Esophagus squamous epithelium (tissue), 5 donors: ENCODE measurements at places on chromosomes 1 and 21. TPM values are rescaled to one million over a fixed set of nuclear protein-coding genes. Genes with fewer than 3 reads are reported as not detected.

- no peak for DNase-seq
Observed at GRCh38 chr21:25577424-25578055, 29.7 kb downstream of the MRPL39 start.

The NEGR1 gene
- 0.49 TPM for total RNA-seq

DNA sequence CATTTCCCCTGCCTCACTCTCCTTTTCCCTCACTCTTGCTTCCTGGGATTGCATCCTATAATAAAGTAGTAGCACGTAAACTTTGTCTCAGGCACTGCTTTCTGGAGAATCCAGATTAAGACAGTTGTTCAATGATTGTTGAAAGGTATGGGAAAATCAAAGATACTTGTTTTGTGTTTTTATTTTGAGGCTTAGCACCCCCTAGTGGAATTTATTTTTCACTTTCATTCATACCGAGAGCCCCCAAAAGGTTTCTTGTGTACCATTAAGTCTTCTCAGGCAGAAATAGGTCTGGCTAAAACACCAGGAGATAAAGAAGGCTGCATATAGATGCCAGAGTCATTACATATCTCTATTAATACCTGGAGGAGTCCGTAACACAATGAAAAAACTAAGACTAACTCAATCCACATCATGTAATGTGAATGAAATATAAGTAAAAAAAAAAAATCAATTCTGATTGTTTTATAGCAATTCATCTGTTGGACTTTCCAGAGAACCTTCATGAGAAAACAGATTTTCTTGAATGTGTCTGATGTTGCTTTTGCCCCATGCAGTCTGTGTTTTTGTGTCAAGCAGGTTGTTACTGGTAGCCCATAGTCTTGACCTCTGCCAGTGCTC, 103.5 kb downstream of the RPE65 start:
- DNase-seq = no peak

DNA sequence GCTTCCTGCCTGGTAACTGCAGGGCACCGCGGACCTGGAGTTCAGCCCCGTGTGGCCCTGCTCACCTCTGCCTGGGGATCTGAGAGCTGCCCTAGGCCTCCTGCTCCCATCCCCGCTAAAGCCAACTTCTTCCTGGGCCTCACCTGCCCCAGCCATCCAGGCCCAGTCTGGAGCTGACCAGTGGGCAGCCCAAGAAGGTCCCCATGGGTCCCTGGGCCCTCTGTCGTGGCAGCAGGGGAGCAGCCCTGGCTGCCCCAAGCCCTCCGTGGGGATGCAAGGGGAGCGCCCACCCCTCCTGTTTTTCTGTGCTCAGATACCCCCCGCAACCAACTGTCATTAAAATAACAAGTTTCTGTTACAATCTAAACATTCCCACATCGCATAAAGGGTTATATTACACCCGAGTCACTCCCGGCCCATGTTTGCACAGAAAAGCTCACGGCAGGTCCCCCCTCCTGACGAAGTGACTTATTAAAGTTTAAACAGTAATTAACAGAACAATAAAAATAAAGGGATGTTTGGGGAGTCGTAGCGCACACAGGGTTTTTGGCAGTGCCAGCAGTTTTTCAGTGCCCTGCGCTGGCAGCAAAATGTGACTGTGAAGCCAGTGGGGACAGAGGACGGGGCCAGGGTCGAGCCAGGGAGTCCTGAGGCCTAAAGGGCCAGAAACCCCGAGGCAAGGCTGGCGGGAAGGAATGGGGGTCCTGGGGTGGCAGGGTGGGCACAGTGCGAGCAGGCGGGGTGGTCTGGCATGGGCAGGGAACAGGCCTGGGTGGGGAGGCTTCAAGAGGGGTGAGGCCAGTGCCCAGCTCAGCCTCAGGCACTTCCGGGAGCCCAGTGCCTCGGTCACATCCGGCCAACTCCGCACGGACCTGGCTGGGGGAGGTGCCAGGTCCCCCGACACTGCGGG, 121.5 kb downstream of the CASZ1 start:
- no peak for DNase-seq

GRCh38 chr1:87754139-87754538, 425.5 kb downstream of the LMO4 start:
- no peak for DNase-seq

The REG4 gene
- total RNA-seq = not detected

GRCh38 chr1:184622136-184622823, 132.4 kb downstream of the EDEM3 start:
- DNase-seq = no peak

The F5 gene
- 0.13 TPM for total RNA-seq

DNA sequence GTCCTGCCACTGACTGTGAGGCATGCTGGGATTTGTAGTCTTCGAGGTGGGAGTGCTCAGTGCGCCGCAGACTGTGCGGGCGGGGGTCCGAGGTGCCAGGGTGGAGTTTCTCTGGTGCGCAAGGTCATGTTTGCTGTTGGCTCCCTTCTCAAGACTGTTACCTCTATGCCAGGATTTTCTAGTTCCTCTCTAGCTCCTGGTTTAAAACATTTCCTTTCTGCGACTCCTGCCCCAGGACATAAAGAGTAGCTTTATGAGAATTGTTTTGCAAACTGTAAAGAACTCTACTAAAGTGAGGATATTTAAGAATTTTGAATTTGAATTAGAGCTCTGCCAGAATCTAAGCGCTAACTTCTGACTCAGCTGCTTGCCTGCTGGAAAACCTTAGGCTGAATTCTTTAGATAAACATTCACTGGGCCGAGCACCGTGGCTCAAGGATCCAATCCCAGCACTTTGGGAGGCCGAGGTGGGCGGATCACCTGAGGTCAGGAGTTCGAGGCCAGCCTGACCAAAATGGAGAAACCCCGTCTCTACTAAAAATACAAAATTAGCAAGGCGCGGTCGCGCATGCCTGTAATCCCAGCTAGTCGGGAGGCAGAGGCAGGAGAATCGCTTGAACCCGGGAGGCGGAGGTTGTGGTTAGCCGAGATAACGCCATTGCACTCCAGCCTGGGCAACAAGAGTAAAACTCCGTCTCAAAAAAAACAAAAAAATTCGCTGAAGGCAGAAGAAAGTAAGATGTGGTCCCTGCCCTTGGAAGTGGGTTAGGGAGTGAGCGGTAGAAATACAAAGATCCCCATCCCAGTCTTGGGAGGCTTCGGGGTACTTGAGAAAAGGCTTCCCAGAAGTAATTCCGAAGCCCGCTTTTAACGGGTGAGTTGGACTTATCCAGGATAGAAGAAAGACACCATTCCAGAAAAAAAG, 992 bp upstream of the USP48 start:
- no peak for DNase-seq

DNA sequence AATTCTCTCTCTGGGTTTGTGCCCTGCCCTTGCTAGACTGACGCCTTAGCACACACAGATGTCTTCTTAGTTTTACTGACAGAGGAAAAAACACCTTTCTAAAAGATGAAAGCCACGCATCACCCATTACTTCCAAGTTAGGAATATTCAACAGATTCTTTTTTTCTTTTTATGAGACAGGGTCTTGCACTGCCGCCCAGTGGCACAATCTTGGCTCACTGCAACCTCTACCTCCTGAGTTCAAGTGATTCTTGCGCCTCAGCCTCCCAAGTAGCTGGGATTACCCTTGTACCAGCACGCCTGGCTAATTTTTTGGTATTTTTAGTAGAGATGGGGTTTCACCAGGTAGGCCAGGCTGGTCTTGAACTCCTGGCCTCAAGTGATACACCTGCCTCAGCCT, 169.2 kb downstream of the APP start:
- no peak for DNase-seq

GRCh38 chr1:36156329-36157114, 562 bp downstream of the MAP7D1 start:
- no peak for DNase-seq

DNA sequence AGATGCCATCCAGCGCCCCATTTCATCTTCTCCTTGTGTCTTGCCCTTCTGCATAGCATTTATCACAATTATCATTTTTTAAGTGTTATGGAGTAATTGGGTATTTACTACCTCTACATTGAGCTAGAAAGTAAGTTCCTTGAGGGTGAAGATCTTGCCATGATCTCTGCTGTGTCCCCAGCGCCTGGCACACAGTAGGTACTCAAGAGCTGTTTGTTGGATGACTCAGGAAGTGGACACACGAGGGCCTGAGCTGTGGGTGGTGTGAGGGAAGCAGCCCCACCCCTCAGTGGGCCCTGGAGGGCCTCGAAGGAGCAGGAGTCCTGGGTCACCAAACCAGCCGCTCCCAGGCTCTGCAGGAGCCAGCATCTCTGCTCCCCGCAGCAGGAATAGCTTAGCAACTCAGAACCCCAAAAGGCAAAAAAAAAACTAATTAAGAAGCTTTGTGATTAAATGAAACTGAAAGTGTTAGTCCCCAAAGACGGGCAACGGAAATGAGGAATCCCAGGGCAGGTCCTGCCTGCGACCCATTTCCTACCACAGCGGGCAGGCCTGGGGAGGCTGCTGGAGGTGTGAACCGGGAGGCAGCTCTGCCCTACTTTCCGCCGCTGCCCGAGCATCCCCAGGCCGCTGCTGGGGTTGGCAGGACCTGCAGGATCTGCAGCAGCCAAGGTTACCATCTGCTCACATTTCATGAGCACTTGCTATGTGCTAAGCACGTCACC, 87.7 kb downstream of the LACTBL1 start:
- DNase-seq = no peak

GRCh38 chr1:201008666-201009360, 14.7 kb downstream of the KIF21B start:
- DNase-seq = no peak

DNA sequence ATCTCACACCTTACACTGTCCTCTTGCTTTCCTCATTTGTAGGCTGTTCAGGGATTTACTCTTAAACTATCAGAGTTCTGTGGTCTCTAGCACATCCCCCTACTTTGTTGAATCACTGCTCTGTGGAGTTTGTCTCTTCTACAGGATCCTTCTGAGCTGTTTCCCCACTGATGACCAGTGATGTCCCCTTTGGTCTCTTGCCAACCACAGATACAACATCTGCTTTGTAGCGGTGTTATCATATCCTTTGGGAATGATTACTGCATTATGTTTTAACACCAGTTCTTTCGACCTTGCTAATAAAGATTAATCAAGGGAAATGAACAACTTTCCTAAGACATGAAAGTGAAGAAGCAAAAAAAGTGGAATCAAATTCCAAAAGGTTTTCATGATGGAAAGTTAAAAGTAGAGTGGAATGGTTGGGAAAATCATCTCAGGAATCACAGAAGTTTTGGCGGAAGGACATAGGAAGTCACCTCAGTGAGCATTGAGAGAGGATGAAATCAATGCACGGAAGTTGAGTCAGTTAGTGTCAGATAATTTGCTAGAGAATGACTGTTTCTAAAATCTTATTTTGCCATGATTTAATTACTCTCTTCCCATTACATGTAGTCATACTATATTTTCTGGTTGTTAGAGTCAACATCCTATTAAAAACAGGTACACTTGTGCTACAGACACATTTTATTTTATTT, 11.2 kb downstream of the OR10K2 start:
- no peak for DNase-seq

GRCh38 chr1:226078374-226078773, 15.9 kb downstream of the H3-3A start:
- no peak for DNase-seq

The KANK4 gene
- not detected for total RNA-seq

DNA sequence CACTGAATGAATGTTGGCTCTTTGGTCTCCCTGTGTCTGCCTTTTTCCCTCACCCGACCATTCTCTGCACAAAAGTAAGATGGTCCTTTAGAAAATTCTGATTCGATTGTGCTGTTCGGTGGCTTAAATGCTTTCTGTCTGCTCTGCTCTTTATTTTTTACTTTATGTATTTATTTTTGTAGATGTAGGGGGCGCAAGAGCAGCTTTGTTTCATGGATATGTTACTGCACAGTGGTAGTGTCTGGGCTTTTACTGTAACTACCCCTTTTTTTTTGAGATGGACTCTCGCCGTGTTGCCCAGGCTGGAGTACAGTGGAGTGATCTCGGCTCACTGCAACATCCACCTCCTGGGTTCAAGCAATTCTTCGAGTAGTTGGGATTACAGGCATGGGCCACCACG, 15.7 kb downstream of the NLRP3 start:
- no peak for DNase-seq

DNA sequence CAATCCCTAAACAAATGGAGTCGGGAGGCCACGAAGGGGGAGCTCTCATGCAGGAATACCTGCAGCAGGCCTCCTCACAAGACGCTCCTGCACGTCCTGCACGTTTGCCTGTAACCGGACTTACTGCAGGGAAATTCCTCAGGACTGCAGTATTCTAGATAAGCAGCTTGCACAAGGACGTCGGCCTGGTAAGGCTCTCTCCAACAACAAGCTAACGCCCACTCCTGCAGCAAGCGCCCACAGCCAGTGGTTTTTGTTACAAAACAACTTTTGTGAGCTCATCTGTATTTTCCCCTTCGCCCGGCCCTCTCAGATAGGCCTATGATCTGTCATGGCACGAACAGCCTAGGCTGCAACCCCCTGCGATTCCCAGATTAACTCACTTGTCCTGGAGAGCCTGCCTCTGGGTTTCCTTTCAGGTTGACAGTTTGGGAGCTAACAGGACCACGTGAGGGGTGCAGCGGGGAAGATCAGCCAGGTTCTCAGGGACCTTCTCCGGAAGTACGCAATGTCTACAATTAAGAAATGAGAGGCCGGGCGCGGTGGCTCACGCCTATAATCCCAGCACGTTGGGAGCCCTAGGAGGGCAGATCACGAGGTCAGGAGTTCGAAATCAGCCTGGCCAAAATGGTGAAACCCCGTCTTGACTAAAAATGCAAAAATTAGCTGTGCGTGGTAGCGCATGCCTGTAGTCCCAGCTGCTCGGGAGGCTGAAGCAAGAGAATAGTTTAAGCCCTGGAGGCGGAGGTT, 921 bp upstream of the MIB2 start:
- no peak for DNase-seq

The UMODL1 gene
- total RNA-seq = not detected

The CHODL gene
- 0.57 TPM for total RNA-seq

The SLC44A5 gene
- total RNA-seq = 0.27 TPM

GRCh38 chr1:157969697-157970485, 23.6 kb upstream of the KIRREL1 start:
- DNase-seq = no peak

The WDR64 gene
- not detected for total RNA-seq

- no peak for DNase-seq
Observed at GRCh38 chr1:158577561-158577960, 2.1 kb downstream of the OR10X1 start.

- DNase-seq = no peak
Observed at GRCh38 chr1:169931795-169932231, 38.1 kb upstream of the SCYL3 start.

The SDHC gene
- 138 TPM for total RNA-seq

The DMRTA2 gene
- 1.6 TPM for total RNA-seq
